ENCODE measurements at places on chromosomes 12 and 14.

- DNase-seq, result peak; percentile 52
Observed at GRCh38 chr14:93954900-93955849, 21.2 kb downstream of the ASB2 start.

- DNase-seq, result no peak
Observed at GRCh38 chr12:18421867-18422266, 160.5 kb downstream of the PIK3C2G start.

- DNase-seq, result no peak
Observed at GRCh38 chr12:58794859-58795258, 125.4 kb downstream of the LRIG3 start.

DNA sequence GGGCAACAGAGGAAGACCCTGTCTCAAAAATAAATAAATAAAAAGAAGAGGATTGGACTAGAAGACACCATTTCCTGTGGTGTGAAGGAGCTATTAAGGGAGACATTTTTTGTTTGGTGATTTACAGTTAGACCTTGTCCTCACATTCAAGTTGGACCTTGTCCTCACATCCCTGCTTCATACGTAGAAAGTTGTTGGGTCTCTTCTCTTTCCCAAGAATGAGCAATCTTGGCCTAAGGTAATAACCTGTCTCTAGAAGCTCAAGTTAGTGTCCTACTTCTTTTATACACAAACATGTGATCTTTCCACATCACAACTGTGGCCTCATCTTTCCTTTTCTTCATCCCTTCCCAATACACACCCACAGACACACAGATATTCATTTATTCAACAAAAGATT, 13.0 kb downstream of the APOLD1 start:
- DNase-seq, result no peak

- no peak for DNase-seq
Observed at GRCh38 chr12:47350062-47350408, 270.3 kb upstream of the AMIGO2 start.

- DNase-seq, result no peak
Observed at GRCh38 chr12:13374793-13375192, 178.3 kb downstream of the EMP1 start.

GRCh38 chr14:42316693-42317092, 710.0 kb downstream of the LRFN5 start:
- DNase-seq, result no peak

- DNase-seq, result no peak
Observed at GRCh38 chr12:114152890-114153289, 186.8 kb upstream of the RBM19 start.

GRCh38 chr12:4794491-4794890, 74.3 kb downstream of the GALNT8 start:
- DNase-seq, result no peak

DNA sequence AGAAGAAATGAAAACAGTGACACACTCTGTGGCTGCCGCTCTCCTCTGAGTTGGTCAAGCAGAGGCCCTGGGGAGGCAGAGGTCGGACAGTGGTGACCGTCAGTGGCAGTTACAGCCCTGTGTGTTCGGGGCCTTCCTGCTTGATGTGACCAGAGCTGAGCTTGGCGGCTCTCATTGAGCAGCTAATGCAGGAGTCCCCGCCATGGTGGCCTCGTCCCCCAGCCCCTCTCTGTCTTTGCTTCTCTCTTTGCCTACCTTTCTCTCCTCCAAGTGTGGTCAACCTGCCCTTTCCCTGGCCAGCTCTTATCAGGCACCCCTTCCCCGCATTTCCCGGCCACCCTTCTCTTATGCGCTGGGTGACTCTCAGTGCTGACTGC, 362.8 kb downstream of the CACNA1C start:
- no peak for DNase-seq

GRCh38 chr14:81550001-81550637, 16.5 kb upstream of the SEL1L start:
- DNase-seq, result no peak

GRCh38 chr12:124233041-124233796, 61.7 kb upstream of the RFLNA start:
- no peak for DNase-seq

Data from stimulated activated CD4-positive, alpha-beta T cell treated with anti-CD3 and anti-CD28 coated beads, Interleukin-4, amount 100 ng/mL, for 24 hours (primary cell).